ENCODE measurements at places on chromosomes 1 and 21.

- DNase-seq: peak; percentile 57
Observed at GRCh38 chr1:185595835-185596667, 138.1 kb upstream of the HMCN1 start.

DNA sequence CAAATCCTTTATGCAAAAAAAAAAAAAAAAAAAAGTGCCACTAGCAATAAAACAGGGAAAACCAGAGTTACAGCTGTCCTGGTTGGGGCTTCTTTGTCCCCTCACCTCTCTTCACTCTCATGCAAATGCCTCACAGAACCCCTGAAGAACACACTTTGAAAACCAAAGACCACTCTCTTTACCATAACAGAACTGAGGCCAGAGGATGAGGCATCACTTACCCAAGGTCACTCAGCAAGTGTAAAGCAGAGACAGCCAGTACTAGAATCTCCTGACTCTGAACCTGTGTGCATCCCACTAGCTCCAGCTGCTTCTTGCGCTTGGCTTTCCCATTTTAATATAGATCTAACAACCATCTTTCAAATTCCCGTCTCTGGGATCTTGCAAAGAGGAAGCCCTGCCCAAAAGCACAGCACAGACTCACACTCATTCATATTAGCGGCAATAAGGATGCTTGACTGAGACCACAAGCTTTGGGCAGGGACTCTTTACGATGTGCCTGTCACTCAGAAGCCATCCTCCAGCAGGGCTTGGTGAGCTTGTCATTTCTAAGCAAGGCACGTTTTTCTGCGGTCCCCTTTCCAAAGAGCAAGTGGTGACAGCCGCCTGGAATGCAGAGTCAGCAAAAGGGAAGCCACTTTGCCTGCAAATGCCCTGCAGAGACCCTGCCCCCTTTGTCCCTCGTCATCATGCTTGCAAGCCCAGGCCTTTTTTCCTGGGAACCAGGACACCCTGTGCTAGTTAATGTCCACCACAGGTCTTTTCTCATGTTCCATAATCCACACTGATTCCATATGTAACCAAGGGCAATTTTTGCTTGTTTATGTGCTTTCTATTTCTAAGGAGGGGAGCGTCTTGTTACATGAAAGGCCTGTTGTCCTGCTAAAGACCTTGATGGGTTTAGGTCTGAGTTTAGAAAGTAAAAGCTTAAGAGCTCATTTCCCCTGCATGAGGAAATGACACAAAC lies 76.5 kb upstream of the NFIA start:
- no peak for DNase-seq

DNA sequence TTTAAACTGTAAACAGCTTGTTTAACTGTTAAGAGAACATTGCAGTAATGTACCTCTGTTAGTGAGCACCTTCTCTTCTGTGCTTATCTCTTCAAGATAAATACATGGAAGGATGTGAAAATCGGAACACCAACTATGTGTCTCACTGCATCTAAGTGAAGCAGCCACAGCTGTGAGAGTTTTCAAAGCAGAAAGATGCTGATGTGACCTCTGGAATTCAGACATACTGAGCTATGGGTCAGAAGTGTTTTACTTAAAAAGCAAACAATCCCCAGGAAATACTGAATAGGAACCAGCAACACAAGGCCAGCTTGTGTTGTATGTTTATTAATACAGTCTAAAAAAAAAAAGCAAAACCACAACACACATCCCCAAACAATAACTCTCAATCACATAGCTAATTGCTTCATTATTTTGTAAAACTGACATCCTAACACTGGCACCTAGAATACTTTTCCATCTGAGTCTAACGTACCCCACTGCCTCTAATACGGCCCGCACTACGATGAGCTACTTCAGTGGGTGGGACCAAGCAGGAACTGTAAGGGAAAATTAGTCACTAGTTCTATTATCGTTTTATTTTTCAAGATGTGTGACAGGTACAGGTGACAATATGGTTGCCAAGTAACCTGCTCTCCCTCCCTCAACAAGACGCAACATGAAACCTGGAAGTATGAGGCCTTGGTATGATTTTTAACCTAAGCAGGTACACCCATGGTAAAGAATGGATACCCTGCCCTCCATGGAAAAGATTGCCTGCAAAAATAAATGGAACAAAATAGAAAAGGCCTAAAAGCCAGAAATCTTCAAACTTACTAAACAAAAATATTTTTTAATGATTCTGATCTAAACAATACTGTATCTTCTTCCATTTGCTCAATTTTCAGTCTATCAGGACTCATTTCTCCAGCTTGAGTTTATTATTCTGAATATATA lies 13.9 kb downstream of the ERRFI1 start:
- no peak for DNase-seq

DNA sequence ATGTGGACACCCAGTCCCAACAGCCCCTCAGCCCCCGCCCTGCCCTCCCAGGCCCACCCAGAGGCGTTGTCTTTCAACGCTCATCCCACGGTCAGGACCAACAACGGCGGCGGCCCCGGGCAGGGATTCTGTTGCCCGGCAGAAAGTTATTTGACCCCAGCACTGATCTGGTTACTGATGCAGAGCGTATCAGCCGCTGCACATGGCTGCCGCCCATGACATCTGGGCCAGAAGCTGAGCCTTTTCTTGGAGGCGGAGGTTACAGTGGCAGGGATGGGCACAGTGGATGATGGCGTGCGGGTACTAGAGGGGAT lies 127.1 kb upstream of the ARHGEF16 start:
- DNase-seq: no peak

- no peak for DNase-seq
Observed at GRCh38 chr1:117008656-117009055, 7.1 kb downstream of the CD101 start.

GRCh38 chr21:35170244-35170643 lies 121.1 kb upstream of the RUNX1 start:
- no peak for DNase-seq

DNA sequence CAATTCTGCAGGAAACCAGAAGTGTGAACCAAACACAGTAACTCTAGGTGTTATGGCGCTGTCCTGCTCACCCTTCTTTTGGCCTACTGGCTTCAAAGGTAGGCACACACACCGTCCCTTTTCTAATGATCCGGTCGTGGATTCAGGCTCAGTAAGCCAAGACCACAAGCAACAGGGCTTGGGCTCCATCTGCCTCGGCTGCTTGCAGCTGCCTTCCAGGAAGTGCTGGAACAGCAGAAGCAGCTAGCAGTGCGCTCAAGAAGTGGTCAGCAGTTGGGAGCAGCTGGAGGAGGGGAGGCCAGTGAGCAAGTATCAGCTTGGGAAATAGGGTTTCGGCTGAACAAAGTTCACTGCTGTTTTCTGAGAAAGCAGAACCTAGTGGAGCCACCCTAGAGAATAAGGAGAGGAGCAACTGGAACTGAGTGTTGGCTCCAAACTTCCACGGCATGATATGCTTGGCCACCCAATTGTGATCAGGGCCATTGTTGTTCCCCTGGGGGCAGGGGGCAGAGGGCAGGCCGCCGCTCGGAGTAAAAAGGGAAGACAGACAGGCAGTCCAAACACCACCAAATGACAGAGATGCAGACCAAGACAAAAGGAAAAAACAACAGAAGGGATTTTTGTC lies 173.4 kb downstream of the TOMM20 start:
- peak; percentile 81 for DNase-seq

All from SHP77 (cell line).